ENCODE measurements at places on chromosomes 1 and 21.

DNA sequence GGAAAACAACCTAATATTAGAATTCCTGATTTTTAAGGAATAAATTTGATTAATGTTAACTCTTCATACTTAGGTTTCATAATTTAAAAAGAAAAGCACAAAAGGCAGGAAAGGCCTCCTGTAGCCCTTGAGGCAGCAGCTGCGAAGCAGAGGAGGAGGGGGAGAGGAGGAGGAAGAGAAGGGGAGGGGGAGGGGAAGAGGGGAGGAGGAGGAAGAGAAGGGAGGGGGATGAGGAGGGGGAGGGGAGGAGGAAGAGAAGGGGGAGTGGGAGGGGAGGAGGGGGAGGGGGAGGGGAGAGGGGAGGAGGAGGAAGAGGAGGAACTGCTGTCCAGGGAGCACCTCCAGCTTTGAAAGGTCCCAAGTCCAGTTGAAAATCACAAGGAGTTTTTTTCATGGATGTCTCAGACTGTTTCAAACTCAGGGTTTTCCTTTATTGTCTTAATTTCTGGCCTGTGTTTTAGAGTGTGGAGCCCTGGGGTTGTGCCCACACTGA is 35.1 kb upstream of the DIP2A start:
- DNase-seq = no peak

DNA sequence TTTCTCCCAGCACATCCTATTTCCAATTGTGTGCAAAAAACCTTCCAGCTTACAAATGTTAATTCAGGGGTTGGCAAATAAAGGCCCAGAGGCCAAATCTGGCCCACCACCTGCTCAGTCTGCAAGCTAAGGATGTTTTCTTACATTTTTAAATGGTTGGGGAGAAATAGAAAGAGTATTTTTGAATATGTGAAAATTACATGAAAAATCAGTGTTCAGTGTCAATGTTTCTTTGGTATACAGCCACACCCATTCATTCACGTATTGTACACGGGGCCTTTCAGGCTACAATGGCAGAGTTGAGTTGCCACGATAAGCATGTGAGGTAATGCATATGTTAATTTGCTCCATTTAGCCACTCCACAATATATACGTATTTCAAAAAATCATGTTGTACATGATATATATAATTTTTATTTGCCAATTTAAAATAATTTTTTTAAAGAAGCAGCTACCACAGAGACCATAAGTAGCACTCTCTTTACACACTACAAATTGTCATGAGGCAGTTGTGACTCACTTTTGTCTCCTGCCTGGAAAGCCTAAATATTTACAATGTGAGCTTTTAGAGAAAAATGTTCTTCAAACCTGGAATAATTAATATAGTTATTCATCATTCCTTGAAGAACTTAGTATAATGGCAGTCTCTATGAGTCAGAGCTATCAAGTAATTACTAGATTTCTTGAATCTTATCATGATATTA is 189.6 kb downstream of the SMYD3 start:
- peak; percentile 73 for DNase-seq

DNA sequence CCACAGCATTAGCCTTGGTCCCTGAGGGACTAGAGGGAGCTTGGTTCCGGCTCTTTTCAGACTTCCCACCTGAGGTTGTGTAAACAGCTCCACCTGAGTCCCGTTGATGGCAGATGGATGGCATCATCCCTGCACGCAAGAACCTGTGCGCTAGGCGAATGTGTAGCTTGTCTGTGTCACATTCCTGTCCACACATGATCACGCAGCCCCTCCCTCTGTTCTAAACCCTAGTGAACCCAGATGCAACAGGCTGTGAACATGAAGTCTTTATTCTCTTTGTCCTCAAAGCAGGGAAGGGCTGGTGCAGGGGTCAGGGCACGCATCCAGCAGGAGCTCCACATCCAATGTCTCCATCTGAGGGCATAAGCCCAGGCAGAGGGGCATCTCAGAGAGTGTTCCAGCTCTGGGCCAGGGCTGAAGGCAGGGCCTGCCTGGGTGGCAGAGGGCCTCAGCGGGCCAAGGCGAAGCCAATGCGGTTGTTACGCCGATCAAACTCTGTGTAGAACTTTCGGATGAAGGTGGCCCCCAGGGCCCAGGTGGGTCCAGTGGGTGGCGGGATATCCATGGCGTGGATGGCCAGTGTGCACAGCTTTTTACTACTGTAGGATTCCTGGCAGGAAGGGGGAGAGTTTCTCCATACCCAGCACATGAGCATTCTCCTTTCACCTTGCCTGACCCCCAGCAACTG is 2.9 kb upstream of the ETNK2 start:
- DNase-seq = no peak

- DNase-seq = peak; percentile 21
Measured at GRCh38 chr1:24322470-24323177, 3.5 kb downstream of the GRHL3 start.

DNA sequence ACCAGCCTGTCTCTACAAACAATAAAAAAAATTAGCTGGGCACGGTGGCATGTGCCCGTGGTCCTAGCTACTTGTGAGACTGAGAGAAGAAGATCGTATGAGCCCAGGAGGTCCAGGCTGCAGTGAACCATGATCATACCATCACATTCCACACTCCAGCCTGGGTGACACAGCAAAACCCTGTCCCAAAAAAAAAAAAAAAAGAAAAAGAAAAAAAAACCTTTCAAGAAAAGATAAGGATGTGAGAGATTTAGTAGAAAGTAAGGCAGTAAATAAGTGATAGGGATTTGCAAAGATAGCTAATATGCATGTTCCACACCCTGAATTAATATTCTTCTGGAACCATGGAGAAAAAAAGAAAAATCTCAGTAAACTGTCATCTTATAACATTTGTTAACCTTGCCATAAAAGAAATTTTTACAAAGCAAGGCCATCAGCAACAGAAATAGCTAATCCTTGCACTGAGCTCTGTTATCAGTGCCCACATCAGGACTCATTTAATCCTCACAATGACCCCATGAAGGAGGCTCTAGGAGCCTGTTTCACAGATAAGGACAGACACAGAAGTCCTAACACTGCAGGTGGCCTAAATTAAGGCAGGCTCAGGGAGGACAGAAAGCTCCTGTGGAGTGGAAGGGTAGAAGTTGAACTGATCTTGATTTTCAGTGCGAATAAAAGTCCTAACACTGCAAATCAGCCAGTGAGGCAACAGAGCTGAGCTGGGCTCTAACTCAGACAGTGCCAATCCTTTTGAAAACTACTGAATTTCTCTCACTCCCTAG is 7.6 kb downstream of the GNB1 start:
- no peak for DNase-seq

DNA sequence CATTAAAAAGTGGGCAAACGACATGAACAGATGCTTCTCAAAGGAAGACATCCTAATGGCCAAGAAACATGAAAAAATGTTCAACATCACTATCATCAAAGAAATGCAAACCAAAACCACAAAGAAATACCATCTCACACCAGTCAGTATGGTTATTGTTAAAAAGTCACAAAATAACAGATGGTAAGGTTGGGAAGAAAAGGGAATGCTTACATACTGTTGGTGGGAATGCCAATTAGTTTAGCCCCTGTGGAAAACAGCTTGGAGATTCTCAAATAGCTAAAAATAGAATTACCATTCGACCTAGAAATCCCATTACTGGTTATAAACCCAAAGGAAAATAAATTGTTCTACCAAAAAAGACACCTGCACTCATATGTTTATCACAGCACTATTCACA is 369.4 kb downstream of the KCNH1 start:
- no peak for DNase-seq

GRCh38 chr21:46618738-46619379 is 14.0 kb upstream of the S100B start:
- DNase-seq = no peak

GRCh38 chr1:115112496-115113375 is 23.4 kb upstream of the TSPAN2 start:
- DNase-seq = no peak

All from fibroblast of mammary gland (primary cell).